ENCODE measurements at places on chromosomes 5 and 9.

DNA sequence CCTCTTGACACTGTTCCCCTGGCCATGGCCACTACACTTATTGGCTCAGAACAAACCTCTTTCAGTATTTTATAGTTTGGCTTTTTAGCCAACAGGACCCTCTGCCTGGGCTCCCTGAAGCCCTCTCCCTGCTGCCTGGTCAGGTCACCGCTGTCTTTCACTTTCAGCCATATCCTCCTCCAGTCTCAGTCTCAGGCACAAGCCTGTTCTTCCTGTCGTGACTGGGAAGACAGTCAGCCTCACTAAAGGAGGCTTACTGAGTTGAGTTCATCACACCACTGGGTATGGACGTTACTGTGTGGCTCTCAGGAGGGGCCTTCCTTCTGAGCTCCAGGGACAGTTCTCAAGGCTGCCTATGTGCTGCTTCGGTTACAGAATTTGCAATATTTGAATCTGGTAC is 2.0 kb downstream of the QSOX2 start:
- no peak for DNase-seq

- peak; percentile 92 for DNase-seq
These were observed 99.3 kb upstream of the LRRTM2 start for GRCh38 chr5:138974227-138975063.

GRCh38 chr5:68216245-68217046 is 890 bp downstream of the PIK3R1 start:
- DNase-seq, result peak; percentile 89

- DNase-seq, result no peak
These were observed 95.2 kb downstream of the ERBIN start for GRCh38 chr5:66021585-66021984.

DNA sequence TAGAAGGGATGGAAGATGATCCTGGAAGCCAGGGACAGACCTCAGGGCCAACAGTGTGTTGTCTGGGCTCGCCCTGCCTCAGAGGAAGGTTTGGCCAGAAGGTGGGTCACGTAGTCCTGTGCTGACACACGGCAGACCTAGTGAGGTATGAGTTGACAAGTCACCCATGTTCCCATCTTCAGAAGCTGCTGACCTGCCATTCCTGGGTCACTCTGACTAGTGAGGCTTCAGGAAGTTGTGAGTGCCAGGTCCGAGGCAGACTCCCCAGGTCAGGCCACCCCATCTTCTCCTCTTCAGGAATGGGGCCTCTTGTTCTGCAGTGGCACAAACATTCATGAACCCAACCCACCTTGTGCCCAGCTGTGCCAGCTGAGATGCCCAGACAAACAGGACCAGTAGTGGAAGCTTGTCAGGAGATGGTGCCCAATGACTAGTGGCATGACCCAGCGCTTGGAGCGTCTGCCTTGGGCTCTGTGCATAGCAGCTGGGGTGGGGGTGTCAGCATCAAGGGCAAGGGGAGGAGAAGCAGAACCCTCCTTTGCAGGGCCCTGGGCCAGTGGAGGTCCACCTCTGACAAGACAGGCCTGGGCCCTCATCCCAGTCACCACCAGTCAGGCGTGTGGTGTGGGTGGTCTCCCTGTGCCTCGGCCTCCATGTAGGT is 16.8 kb upstream of the ANGPTL2 start:
- no peak for DNase-seq

GRCh38 chr5:69293882-69294281 is 38.7 kb downstream of the CCDC125 start:
- DNase-seq, result no peak

DNA sequence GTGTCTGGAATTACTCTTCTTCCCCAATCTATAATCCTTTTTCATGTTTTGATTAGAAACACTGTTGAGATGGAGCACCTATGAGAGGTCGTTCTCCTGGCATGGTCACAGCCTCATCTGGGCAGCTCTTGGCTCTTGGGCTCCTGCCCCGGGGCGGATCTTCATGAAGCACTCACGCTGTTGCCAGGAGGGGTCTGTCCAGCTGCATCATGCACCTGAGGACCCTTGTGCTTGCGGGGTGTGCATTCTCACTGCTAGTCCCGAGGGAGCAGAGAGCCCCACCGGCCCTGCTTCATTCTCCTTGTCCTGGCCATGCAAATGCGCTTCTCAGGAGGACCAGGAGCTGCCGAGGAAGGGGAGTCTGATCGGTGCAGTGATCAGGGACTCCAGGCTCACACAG is 117.6 kb upstream of the S1PR3 start:
- DNase-seq, result no peak

DNA sequence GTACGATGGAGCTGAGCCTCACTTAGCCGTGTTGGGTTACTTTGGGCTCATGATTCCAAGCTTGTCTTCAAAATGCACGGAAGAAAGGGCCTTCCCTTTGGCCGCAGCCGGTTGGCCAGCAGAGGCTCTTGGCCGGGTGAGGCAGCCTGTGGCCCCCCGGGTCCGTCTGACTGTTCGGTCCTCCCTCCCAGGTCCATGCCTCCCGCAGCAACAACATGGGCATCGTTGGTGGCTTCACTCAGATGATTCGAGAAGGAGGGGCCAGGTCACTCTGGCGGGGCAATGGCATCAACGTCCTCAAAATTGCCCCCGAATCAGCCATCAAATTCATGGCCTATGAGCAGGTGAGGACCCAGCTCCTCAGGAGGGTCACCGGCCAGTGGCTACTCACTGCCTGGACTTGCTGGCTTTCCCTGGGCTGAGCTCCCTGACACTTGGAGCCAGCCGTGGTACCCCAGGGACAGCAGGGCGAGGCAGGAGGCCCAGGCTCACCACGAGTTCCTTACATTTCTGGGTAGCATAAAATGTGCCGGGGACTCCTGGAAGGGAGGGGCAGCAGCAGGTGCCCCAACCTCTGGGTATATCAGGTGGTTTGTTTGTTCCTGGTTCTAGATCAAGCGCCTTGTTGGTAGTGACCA is 21.9 kb downstream of the PTGES2 start:
- peak; percentile 33 for DNase-seq

DNA sequence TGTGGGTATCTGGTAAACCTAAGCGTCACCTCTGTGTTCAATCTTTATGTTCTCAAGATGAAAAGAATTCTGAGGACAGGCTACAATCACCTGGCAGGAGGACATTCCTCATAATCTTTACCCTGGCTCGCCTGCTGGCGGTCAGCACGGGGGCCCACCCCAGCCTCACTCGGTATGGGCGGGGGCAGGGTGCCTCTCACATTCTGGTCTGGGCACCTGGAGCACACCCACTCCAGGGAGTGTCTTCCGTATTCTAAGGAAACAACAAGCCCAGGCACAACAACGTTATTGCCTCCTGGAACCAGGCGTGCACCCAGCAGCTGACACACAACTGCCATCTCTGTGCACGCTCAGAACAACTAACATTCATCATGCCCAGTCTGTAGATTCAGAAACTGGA is 179.8 kb downstream of the ROR2 start:
- DNase-seq, result no peak

GRCh38 chr5:52743970-52744369 is 43.7 kb upstream of the ITGA1 start:
- no peak for DNase-seq

- no peak for DNase-seq
These were observed 59.2 kb downstream of the CDH18 start for GRCh38 chr5:19928562-19929421.

- DNase-seq, result no peak
These were observed 42.2 kb upstream of the C5orf58 start for GRCh38 chr5:170190436-170191134.
